Activated CD4-positive, alpha-beta T cell treated with anti-CD3 and anti-CD28 coated beads for 24 hours (primary cell): ENCODE measurements at places on chromosomes 11 and 22.

DNA sequence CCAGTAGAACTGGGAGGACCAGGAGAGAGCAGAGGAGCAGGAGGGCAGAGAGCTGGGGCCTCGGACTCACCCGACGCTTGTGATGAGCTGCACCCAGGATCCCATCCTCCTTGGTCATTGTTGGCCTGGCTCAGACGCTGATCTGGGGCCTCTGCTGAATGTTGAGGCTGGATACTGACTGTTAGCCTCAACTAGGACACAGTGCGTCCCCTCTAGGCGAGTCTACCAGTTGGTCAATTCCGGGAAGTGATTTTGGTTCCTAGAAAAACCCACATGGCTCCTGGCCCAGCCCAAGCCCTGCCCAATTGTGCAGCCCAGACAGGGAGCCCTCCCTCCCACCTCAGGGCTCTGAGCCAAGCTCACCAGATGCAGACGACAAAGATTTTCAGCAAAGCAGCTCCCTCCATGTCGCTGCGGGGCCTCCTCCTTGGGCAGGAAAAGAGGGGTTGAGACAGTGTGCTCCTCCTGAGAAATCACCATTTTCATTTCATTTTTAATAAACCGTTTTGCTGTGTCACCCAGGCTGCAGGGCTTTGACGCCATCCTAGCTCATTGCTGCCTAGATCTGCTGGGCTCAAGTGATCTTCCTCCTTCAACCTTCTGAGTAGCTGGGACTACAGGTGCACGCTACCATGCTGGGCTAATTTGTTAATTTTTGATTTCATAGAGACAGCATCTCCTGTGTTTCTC, at the start of gene APOL4:
Gene APOL4 (minus strand): TSS at position 180 of the 690 bp plus-strand sequence. CDS start 75 bp downstream, at position 105.
- no peak for DNase-seq

DNA sequence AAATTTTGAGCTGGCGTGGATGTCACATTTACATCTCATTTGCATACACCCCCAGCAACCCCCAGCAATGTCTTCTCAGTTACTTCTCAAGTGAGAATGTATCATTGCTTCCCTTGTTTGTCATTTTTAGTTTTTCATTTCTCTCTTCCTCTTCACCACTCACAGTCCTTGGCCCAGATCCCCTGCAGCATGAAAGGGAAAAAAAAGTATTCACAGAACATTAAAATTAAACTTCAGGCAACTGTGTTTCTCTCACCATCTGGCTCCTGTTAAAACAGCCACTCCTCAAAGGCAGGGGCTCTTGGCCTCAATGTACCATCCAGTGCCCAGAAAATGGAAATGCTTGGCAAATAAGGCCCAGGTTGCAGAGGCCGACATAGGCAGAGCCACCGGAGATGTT, 126.8 kb downstream of the CTNND1 start:
- no peak for DNase-seq

DNA sequence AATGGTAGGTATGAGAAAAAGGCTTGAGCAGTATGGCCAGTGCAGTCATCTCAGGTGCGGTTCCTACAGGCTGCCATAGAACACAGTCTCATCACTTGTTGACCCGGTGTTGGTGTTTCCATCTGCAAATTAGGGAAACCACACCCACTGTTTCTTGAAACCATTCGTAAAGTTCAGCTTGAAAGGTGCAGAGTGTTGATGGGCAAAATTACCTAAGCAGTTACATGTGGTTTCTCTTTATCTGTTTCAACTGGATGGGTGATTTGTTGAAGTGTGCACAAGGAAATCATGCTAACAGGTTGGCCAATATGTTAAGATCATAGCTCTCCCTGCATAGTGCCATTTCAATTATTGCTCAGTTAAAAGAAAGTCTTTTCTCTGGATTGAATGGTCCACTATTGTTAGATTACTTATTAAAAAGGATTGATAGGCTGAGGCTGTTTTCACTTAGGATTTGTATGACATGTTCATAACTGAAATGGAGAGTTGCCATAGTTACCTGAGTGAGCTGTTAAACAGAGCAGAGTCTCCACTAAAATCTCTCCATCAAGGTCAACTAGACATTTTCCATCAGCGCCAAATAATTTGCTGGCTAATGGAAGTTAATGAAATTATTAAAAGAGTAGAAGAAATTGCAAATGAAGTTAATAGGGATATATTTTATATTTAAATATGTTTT, 203.1 kb upstream of the MTMR2 start:
- no peak for DNase-seq

- no peak for DNase-seq
Observed at GRCh38 chr11:64918017-64918416, 1.0 kb upstream of the ATG2A start.

GRCh38 chr22:49847751-49848689, 5.6 kb upstream of the ZBED4 start:
- DNase-seq, result no peak

GRCh38 chr11:36311926-36312595, 16.0 kb downstream of the PRR5L start:
- no peak for DNase-seq

- no peak for DNase-seq
Observed at GRCh38 chr11:10305262-10305963, 540 bp downstream of the ADM start.

DNA sequence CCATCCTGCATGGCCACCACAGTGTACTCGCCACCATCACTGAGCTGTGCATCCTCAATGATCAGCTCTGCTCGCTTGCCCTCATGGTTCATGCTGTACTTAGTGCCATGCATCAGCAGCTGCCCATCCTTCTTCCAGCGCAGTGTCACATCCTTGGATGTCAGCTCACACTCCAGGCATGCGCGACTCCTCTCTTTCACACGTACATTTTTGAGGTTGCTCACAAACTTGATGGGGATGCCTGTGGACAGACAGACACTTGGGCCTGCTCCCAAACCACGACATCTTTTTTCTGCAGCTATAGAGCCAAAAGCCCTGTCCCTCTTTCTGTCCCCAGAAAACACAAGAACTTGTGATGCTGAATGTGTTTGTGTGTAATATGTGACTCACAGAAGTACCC, 10.5 kb downstream of the IGSF22 start:
- no peak for DNase-seq

- no peak for DNase-seq
Observed at GRCh38 chr22:44045145-44045544, 21.0 kb downstream of the PARVB start.

DNA sequence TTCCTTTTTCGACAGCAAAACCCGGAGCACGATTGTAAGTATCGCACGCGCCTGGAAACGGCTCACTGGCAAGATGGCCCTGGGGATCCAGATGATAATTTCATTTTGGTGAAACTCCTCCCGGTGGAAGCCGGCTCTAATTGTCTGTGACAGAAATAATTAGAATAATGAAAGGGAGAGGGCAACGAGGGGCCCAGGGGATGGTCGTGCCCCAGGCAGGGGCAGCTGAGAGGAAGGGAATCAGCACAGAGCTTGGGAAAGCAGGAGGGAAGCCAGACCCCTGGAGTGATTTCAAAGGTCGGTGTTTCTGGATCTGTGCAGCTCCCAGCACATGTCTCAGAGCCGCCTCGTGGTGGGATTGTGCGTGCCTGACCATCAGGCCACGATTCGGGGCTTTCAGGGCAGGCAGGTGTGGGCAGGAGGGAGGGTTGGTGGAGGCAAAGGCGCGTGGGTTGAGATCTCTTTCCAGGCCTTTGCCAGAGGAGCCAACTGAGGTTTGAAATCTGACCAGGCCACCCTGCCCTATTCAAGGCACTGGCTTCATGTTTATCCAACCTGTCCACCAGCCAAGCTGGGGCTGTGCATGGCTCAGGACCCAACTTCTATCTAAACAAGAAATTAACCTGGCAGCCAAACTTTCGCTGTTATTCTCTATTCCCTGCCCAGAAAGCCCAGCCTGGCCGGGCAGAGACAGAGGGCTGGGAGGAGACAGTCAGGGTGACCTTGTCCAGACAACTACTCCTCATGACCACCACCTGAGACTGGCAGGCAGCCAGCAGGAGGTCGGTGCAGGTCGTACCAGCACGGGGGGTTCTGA, 27.8 kb downstream of the ANO1 start:
- no peak for DNase-seq

DNA sequence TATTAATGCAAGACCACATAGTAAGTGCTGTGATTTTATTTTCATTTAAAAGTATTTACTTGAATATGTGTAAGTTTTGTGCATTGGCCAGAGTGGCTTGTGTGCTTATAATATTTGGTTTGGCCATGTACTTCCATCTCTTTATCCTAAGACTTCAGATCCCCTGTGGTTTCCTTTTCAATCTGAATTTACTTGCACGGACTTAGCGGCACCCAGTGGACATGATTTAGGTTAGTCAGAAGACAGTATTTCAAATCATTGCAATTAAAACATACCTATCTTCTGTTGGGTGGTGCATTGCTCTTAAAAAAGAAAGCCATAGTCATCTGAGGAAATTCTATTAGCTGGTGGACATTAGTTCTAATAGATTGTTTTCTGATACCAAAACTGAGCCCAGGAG, 30.7 kb downstream of the PIWIL4 start:
- DNase-seq, result no peak

- DNase-seq, result no peak
Observed at GRCh38 chr11:116731097-116731761, 41.6 kb downstream of the BUD13 start.

- DNase-seq, result no peak
Observed at GRCh38 chr11:46664612-46665011, 35.8 kb downstream of the ARHGAP1 start.

GRCh38 chr11:11657218-11657955, 35.6 kb upstream of the GALNT18 start:
- no peak for DNase-seq

DNA sequence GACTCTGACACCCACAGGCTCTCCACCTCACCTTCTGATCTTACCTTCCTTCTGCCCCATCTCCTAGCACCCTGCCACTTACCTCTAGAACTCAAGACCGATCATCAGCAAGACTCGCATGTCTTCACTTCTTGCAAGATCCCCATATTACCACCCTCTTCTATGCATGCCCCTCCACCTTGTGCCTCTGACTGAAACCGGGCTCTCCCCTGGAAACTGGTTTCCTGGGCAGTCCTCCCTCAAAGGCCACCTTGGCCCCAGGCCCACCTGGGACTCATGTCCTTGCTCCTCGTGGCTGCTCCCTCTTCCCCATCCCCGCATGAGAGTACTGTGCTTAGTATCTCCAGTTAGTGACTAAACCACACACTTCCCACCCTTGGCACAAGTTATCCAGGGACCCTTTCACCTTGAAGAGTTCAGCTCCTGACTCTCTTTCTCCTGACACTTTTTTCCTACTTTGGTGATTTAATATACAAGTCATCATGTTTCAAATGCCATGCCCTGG, 136.7 kb downstream of the SPATA19 start:
- DNase-seq, result no peak

GRCh38 chr11:22859756-22860155, 518 bp downstream of the CCDC179 start:
- DNase-seq, result no peak

- no peak for DNase-seq
Observed at GRCh38 chr11:103488031-103488461, 378.8 kb downstream of the DYNC2H1 start.

GRCh38 chr11:121282886-121283502, 9.6 kb upstream of the SC5D start:
- DNase-seq, result no peak

- no peak for DNase-seq
Observed at GRCh38 chr22:22857607-22858558, 29.7 kb upstream of the IGLL5 start.

DNA sequence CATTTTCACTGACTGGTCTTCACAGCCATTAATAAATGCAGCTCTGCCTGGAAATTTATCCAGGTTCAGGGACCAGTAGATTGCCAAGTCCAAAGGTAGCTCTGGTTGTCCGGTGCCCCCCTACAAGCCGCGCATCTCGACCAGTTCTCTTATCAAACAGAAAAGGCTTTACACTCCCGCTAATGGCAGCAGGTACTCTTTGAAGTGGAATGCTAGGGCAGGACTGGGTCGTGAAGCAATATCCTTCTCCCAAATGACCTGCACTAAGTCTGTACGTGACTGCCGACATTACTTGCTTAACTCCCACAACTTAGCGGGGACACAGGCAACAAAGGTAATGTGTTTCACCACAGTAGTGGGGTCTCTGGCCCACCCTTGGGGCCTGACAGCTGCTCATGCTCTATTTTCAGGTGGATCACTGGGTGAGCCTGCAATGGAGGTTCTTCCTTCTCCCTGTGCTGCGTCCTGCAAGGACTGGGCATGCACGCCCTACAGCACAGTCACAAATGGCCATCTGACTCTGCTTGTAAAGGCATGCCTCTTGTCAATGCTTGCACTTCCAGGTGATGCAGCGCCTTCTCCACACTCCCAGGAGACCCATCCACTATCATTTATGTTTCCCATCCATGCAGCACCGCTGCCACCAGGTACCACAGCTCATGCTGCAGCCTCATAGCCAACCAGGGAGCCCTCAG, 96.1 kb upstream of the CTSC start:
- no peak for DNase-seq

DNA sequence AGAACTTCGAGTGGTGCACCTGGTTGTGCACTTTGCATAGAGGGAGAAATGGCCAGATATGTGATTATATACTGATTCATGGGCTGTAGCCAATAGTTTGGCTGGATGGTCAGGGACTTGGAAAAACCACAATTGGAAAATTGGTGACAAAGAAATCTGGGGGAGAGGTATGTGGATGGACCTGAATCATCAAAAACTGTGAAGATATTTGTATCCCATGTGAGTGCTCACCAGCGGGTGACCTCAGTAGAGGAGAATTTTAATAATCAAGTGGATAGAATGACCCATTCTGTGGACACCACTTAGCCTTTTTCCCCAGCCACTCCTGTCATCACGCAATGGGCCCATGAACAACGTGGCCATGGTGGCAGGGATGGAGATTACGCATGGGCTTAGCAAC, 48.0 kb upstream of the NARS2 start:
- DNase-seq, result no peak

GRCh38 chr11:103993507-103993906, 42.9 kb upstream of the DDI1 start:
- DNase-seq, result no peak

DNA sequence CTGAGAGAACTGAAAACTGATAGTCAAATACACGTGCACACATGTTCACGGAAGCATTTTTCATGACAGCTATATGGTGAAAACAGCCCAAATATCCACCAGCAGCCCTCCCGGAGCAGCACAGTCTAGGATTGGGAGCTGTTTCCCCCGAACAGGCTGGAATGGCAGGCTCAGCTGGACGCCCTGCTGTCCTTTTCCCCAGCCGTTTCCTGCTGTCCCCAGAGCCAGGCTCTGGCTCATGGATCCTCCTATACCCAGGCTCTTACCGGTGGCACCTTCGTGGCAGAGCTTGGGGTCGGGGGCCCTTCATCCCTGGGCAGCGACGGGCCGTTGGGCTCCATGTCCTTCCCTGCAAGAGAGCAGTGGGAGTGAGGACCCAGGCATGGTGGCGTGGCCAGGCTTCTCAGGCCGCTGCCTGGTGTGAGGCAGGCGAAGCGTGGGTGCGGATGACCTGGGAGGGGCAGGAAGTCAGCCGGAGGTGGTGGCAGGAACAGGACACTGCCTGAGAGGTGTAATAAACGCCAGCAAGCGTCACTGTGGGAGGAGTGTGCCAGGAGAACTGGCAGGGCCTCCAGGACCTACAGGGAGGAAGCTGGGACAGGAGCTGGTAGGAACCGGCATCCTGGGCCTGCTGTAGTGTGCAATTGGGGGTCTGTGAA, 38.8 kb downstream of the OSBPL5 start:
- no peak for DNase-seq
